ENCODE measurements at places on chromosomes 12 and 14. TPM values are rescaled to one million over a fixed set of nuclear protein-coding genes. Genes with fewer than 3 reads are reported as not detected.

GRCh38 chr12:22262309-22262708 is 72.2 kb downstream of the ST8SIA1 start:
- DNase-seq = no peak

- DNase-seq = no peak
These were observed 187.4 kb downstream of the TTC7B start for GRCh38 chr14:90628825-90629224.

DNA sequence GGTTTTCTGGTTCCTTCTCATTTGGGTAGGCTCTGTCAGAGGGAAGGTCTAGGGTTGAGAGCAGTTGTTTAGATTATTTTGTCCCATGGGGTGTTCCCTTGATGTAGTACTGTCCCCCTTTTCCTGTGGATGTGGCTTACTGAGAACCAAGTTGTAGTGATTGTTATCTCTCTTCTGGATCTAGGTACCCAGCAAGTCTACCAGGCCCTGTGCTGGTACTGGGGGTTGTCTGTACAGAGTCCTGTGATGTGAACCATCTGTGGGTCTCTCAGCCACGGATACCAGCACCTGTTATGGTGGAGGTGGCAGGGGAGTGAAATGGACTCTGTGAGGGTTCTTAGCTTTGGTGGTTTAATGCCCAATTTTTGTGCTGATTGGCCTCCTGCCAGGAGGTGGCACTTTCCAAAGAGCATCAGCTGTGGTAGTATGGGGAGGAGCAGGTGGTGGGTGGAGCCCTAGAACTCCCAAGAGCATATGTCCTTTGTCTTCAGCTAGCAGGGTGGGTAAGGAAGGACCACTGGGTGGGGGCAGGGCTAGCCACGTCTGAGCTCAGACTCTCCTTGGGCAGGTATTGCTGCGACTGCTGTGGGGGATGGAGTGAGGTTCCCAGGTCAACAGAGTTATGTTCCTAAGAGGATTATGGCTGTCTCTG is 179.3 kb upstream of the BTG1 start:
- no peak for DNase-seq

- DNase-seq = no peak
These were observed 40.0 kb upstream of the CAPRIN2 start for GRCh38 chr12:30794591-30795409.

- peak; percentile 13 for DNase-seq
These were observed 300.9 kb upstream of the STXBP6 start for GRCh38 chr14:25350802-25351201.

DNA sequence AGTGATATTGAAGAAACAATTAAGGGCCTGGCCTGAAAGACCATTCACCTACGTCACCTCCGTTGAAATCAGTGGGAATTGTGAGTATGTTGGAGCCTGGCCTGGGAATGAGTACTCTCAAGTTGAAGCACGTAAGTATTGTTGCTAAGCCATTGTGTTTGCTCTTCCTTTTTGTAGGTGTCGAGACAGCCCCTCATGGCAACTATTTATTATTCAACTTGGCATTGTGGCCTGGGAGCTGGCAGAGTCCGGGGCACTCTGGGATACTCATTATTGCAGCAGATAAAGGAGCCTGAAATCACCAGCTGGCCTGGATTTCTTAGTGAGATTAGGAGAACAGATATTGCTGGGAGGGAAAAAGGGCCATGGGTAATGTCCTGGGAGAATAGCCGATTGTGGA is 147.4 kb downstream of the C12orf75 start:
- DNase-seq = peak; percentile 14

- no peak for DNase-seq
These were observed 924.3 kb downstream of the BCL11B start for GRCh38 chr14:98347686-98348085.

GRCh38 chr14:29756019-29756385 is 171.6 kb downstream of the PRKD1 start:
- DNase-seq = no peak

DNA sequence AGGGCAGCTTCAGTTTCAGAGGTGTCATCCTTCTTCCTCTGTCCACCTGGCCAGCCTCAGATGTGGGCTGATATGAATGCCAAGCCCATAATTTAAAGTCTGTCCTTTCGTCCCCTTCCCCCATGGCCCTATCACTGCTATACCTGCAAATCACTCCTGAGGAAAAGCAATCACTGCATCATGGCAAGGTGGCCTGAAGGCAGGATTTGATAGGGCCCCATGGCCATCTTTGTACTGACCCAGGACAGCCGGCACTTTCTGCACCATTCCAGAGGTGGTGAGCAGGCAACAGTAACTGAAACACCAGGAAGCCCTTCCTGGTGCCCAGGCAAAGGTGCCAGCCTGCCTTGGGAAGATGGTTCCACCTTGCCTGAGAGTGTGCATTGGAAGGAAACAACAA is 60.8 kb downstream of the ANO2 start:
- DNase-seq = no peak

- no peak for DNase-seq
These were observed 12.2 kb downstream of the RERG start for GRCh38 chr12:15208871-15209656.

GRCh38 chr12:47949441-47950341 is 13.7 kb upstream of the TMEM106C start:
- DNase-seq = peak; percentile 70

- no peak for DNase-seq
These were observed 198.9 kb downstream of the RBM19 start for GRCh38 chr12:113766879-113767878.

- no peak for DNase-seq
These were observed 61.5 kb downstream of the VRK1 start for GRCh38 chr14:96858643-96859042.

DNA sequence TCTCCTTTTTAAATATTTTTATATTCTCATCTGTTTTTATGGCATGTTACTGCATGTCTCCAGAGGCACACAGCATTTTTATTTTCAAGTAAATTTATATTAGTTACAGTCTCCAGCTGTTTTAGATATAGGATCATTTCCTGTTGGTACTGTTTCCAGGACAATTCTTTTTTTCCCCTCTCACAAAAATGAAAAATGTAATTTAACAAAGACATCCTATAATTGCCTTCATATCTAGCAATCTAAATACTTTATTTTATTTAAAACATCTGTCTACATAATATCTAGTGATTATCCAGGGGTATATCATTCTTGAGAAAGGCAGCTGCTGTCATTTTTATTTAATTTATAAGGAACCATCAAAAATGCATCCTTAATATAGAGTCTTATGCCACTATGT is 272.4 kb upstream of the NPAS3 start:
- DNase-seq = peak; percentile 66

GRCh38 chr12:70966996-70967790 is 46.7 kb upstream of the PTPRR start:
- DNase-seq = peak; percentile 61

- DNase-seq = no peak
These were observed 17.9 kb upstream of the DCAF5 start for GRCh38 chr14:69170839-69171238.

GRCh38 chr12:101256266-101256665 is 23.6 kb upstream of the UTP20 start:
- DNase-seq = no peak

- DNase-seq = no peak
These were observed 260.3 kb downstream of the ADGRD1 start for GRCh38 chr12:131213896-131214442.

DNA sequence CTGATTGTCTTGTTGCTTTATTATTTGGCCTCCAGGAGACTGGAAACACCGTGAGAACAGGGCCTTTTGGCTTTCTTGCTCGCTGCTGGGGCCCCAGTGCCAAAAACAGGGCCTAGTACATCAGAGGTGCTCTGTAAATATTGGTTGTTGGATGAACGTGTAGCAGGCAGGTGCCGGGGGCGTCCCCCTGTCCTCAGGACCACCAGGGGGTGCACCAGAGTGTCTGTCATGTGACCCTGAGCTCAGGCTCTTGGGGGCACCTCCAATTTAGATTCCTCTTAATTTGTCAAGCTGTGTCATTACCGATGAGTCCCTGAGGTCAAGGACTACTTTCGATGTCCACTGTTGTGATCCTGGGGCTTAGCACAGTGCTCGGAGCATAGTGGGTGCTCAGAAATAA is 87.1 kb downstream of the ACACB start:
- DNase-seq = no peak

GRCh38 chr14:85308531-85309300 is 221.2 kb upstream of the FLRT2 start:
- peak; percentile 28 for DNase-seq

DNA sequence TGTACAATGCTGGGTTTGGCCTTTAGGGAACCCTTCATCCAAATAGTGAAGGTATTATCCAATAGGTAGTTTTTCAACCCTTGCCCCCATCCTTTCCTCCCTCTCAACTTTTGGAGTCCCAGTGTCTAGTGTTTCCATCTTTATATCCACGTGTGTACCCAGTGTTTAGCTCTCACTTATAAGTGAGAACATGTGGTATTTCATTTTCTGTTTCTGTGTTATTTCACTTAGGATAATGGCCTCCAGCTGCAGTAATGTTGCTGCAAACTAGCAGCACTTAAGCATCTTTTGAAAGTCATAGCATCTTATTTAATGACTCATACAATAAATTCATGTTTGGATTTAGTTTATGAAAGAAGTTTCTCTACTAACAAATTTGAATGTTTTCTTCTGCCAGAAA is 442.5 kb downstream of the NELL2 start:
- no peak for DNase-seq

DNA sequence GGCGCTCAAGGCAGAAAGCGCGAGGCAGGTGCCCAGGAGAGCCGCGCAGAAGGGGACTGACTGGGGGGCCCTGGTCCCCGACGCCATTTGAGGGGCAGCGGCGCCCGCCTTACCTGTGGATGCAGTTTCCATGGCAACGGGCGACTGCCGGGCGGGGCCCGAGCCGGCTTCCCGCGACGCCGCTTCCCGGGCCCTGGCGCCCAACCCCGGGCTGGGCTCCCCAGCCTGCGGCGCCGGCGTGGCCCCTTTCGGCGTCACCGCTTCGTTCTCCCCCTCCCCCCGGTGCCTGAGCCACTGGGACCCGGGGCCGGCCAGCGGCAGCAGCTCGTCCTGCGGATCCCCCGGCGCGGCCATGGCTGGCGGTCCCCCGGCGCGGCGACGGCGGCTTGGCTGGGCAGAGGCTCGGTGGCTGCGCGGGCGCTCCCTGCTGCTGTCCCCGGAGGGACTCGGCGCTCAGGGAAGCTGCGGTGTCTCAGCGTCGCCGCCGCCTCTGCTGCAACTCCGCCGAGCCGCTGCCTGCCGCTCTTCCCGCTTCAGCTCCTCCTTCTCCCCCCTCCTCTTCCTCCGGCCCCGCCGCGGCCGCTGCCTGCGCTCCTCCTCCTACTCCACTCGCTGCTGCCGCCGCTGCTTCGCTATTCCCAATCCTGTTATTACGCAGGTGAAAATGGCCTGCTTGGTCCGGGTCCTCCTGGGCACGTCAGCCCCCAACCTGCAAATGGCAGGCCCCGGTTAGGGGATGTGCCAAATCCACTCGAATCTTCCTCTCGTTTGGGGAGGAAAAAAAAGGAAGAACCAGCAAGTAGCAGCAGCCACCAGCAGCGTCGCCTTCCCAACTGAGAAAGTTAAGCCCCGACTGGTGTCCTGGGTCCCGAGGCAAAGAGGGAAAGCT is at the start of gene RTN1:
Gene RTN1, minus strand, starts transcription at position 500 of the 889 bp plus-strand sequence. Its CDS starts 146 bp downstream, at position 354.
- peak; percentile 49 for DNase-seq

DNA sequence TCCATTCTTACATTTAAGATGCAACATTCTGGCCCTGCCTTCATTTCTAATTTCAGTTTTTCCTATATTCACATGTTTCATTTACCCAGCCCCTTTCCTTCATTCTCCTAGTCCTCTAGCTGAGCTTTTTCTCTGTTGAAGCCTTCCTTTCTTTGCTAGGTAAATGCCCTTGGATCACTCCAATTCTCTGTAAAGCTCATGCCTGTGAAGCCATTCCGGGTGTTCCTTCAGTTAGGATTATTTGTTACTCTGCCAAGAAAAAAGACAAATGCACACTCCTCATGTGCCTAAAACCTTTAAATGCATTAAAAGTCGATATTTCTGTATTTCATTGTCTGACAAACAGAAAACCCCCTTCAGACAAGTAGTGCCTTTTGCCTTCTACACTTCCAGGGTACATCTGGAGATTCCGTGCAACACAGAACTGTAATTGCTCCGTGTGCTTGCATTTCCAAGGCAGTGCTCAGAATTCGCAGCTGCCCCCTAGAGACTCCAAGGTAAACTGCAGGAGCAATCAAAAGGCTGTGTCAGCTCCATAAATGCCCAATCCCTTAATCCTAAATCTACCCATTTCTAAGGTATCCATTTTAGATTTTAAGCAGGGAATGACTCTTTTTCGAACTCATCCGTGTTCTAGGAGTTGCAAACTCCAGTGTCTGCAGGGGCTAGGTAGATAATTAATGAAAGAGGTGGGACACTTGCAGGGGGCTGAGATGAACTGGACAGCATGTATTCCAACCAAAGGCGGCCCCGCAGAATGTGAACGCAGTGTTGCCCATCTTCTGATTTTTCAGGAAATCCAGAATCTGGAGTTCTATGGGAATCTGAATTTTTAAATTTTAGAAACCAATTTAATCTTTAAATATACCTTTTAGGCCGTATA is 320.2 kb downstream of the GRIN2B start:
- peak; percentile 63 for DNase-seq

GRCh38 chr12:124422142-124422569 is 127.3 kb downstream of the RFLNA start:
- no peak for DNase-seq

- DNase-seq = no peak
These were observed 11.7 kb downstream of the PROX2 start for GRCh38 chr14:74864198-74864597.

GRCh38 chr14:88305528-88306322 is 17.3 kb downstream of the KCNK10 start:
- DNase-seq = no peak

- DNase-seq = no peak
These were observed 5.5 kb downstream of the DNAH10 start for GRCh38 chr12:123767613-123768012.

GRCh38 chr12:84506282-84506681 is 406.3 kb downstream of the SLC6A15 start:
- DNase-seq = peak; percentile 79

- no peak for DNase-seq
These were observed 193.6 kb downstream of the CACNA1C start for GRCh38 chr12:2246358-2246757.

DNA sequence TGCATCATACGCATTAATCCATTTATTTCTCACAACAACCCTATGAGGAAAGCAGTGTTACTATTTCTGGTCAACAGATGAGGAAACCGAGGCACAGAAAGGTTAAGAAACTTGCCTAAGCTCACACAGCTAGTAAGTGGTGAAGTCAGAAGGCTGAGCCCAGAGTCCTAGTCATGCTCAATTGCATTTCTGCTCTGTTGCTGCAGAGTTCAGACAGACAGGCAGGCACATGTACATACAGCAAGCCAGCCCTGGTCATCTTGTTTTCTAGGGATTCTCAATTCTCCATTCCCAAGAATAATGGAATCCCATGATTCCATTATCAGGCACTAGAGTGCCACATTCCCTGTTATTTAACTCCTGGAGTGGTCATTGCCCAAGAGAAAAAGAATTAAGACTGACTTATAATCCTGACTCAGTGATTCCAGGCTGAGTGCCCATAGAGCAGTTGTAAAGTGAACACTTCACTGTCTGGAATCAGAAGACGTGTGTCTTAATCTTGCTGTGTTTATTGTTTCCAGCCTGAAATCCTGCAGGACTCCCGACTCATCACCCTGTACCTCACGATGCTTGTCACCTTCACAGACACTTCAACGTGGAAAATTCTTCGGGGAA is 10.7 kb downstream of the UBE3B start:
- no peak for DNase-seq

Gene MYF5
- 29.4 TPM for polyA plus RNA-seq

Gene WASHC4
- 27.2 TPM for polyA plus RNA-seq

Gene ARG2
- 1.8 TPM for polyA plus RNA-seq

Gene GPR162
- 18.0 TPM for polyA plus RNA-seq

Gene ANO2
- polyA plus RNA-seq = 2.6 TPM

Gene MAP1LC3B2
- polyA plus RNA-seq = not detected

Gene LYZ
- 33.1 TPM for polyA plus RNA-seq

Gene TMCC3
- 26.6 TPM for polyA plus RNA-seq
